Muscle of arm (tissue), 14 donors: ENCODE measurements at places on chromosomes 13 and 19. TPM values are rescaled to one million over a fixed set of nuclear protein-coding genes. Genes with fewer than 3 reads are reported as not detected.

The UGGT2 gene
- 22.9 TPM for polyA plus RNA-seq

The HSPB6 gene
- 714 TPM for polyA plus RNA-seq

The TSSK6 gene
- polyA plus RNA-seq = 0.61 TPM

The ZNF726 gene
- 2.4 TPM for polyA plus RNA-seq

The SLC5A5 gene
- not detected for polyA plus RNA-seq

The ZNF471 gene
- polyA plus RNA-seq = 21.2 TPM

The PGLYRP2 gene
- polyA plus RNA-seq = not detected

The COL5A3 gene
- 71.0 TPM for polyA plus RNA-seq

The SLC10A2 gene
- polyA plus RNA-seq = not detected

DNA sequence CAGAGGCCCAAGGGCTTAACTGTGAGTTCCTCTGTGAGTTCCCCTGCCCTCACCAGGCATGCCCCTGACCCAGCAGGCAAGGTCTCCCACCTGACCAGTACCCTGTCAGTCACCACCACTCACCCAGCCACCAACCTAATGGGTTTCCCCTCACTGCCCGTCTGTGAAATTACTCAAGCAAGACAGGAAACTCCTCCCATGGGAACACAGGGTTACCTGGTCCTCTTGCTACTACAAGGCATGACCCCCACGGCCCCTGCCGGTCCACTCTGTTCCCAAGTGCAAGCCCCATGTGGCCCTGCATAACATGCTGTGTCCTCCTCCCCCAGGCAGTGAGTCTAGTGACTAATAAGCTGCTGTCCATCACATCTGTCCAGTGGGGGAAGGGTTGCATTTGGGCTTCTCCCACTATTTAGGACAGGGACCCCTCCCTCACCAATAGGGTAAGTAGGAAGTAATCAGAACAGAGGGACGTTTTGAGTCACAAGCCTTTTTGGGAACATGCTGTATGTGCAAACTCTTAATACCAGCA lies 8.0 kb upstream of the DHRS12 start:
- DNase-seq = no peak

GRCh38 chr13:75505327-75505726 lies 23.4 kb upstream of the TBC1D4 start:
- peak; percentile 14 for DNase-seq

GRCh38 chr13:42959615-42960014 lies 32.4 kb downstream of the EPSTI1 start:
- no peak for DNase-seq

DNA sequence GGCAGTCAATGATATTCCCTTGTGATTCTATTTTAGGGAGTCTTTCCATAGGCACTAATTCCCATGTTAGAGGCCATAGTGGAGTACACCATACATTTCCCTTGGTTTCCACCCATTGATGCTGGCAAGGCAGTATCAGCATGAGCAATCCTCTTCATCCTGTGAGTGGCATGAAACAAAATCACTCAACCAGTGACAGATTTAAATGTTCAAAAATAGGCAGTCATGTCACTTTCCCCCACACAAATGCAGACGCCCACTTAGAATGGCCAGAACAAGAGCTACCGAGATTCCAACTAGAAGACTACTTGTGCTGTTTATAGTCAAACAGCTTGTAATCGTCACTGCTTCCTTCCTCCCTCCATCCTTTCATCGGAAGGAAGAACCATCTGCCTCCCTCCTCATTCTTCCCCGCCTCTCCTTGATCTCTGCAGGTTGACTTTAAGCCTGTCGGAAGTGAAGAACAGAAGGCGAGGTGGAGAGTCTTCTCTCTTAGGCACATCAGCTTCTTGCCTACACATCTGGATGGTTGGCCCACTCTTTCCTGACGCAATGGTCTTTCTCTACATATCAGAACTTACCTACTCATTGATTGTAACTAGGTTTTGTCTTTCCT lies 22.6 kb downstream of the RASL11A start:
- DNase-seq = no peak

DNA sequence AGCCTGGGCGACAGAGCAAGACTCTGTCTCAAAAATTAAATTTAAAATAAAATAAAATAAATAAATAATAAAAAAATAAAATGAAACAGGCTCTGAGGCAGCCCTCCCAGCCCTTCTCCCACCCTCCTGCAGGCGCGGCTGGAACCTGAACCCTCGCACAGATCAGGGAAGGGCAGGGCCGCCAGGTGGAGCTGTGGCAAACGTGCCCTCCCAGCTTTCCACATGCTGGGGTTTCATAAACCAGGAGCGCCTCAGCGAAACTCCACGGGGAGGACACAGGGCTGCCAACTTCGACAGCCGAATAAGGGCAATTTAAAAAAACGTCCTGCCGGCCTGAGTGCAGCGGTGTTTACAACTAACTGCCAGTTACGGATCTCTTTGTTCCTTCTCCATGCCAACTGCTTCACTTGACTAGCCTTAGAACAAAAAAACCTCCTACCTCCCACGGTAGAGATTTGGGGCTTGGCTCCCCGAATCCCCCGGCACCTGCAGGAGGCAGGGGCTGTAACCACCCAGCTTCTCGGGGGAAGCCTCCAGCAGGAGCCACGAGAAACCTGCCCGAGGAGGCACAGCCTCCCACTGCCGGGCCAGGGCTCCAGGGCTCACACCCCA lies 15.9 kb downstream of the ZNF787 start:
- no peak for DNase-seq

GRCh38 chr13:101398191-101398590 lies 18.1 kb downstream of the NALCN start:
- no peak for DNase-seq

GRCh38 chr19:39078436-39079200 lies 5.5 kb upstream of the ACP7 start:
- DNase-seq = no peak

GRCh38 chr19:39497996-39498797 lies 550 bp upstream of the DLL3 start:
- no peak for DNase-seq

DNA sequence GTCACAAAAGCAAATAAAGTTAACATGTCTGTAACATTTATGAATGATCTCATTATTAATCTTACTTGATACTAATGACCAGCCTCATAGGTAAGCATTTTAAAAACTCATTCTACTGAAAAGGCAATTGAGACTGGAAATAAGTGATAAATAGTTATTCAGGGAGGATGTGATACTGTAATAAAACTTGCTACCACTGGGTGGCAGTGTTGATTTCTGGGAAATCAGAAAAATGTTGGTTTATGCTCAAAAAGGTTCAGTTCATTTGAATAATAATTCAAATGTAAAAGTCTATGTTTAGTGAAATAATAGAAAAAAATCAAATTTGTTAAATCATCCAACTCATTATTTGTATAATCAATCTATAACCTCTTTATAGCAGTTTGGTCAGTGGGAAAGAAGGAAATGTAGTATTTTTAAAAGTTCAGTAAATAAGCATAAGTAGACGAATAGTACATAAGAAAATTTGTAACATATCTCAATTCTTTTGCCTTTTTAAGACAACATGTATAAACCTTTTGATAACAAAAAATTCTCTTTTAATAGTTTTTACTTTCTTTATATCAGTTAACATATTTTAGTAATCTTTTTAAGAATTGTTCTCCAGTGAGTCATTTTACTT lies 9.6 kb downstream of the ABHD13 start:
- DNase-seq = peak; percentile 45

- no peak for DNase-seq
These were observed 19.5 kb downstream of the CPT1C start for GRCh38 chr19:49710372-49710951.

GRCh38 chr19:1862068-1862423 lies 1.3 kb downstream of the KLF16 start:
- DNase-seq = no peak

GRCh38 chr13:73970421-73971055 lies 163.7 kb downstream of the KLF12 start:
- DNase-seq = no peak

GRCh38 chr19:38769635-38770211 lies 3.6 kb downstream of the LGALS7 start:
- peak; percentile 87 for DNase-seq

DNA sequence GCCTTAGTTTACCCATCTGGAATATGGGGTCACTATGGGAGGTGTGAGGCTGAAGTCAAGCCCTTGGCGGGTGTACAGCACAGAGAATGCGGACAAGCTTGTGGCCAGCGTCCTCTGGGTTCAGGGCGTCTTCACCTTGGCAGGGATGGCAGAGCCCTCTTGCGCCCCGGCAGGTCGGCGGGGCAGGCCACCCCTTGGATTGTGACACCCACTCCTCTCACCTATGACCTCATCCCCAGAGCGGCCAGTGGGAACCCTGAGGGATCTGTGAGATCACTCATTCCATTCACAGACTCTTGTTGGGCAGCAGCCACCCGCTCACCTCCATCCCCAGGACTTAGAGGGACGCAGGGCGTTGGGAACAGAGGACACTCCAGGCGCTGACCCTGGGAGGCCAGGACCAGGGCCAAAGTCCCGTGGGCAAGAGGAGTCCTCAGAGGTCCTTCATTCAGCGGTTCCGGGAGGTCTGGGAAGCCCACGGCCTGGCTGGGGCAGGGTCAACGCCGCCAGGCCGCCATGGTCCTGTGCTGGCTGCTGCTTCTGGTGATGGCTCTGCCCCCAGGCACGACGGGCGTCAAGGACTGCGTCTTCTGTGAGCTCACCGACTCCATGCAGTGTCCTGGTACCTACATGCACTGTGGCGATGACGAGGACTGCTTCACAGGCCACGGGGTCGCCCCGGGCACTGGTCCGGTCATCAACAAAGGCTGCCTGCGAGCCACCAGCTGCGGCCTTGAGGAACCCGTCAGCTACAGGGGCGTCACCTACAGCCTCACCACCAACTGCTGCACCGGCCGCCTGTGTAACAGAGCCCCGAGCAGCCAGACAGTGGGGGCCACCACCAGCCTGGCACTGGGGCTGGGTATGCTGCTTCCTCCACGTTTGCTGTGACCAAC lies at the start of gene SPACA4:
Gene SPACA4, plus strand, starts transcription at position 280 of the 896 bp plus-strand sequence. Its CDS starts 237 bp downstream, at position 517.
- no peak for DNase-seq

- DNase-seq = no peak
These were observed 562.5 kb downstream of the EFNB2 start for GRCh38 chr13:105972811-105973590.

- no peak for DNase-seq
These were observed 302.9 kb downstream of the ITGBL1 start for GRCh38 chr13:101755228-101755887.

DNA sequence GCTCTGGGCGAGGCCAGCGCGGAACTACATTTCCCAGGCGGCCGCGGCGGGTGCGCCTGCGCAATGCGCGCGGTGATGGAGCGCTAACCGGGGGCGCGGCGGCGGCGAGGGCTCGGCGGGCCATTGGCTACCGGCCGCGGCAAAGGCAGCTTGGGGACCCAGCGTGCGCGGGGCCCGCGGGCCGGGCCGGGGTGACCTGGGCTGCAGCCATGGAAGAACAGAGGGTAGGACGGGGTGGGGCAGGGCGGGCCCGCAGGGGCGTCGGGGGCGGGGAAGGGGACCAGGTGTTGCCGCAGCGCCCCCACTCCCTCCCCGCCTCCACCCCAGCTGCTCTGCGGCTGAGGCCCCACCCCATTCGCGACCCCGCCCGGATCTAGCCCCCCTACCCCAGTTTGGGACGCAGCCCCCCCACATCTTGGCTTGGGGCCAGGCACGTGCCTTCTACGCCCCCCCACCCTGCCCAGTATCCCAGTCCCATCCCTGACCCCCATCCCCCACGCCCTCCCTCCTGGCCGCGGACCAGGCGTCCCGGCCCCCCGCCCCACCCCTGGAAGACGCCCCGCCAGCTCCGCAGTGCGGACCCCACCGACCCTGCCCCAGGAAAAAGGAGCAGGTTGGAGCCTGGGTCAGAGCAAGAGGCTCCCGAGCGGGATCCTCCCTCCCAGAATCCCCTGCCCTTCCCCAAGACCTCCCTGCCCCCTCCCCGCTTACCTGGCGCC lies at the start of gene FSD1:
Gene FSD1, plus strand, starts transcription at position 61 of the 719 bp plus-strand sequence. Its CDS starts 149 bp downstream, at position 210.
- DNase-seq = no peak

DNA sequence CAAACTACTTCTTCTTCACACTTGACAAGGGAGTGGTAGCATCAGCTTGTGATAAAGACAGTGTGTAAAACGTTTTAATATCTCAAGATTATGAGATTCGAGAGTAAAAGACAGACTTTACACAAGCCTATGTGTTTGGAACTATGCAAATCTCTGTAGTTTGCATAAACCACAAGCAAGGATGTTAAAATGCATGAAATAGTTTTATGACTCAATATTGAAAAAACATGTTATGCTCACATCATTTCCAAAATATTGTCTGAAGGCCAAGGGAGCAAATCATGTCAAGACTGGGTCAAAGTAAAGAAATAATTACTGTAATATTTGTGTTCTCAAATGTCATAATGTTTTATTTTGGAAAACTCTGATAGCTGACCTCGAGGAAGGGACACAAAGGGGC lies 316.8 kb upstream of the KLF12 start:
- no peak for DNase-seq

- no peak for DNase-seq
These were observed 91.7 kb downstream of the HSPH1 start for GRCh38 chr13:31069808-31070534.

- DNase-seq = no peak
These were observed 1684.2 kb upstream of the SLC10A2 start for GRCh38 chr13:104750377-104750776.

DNA sequence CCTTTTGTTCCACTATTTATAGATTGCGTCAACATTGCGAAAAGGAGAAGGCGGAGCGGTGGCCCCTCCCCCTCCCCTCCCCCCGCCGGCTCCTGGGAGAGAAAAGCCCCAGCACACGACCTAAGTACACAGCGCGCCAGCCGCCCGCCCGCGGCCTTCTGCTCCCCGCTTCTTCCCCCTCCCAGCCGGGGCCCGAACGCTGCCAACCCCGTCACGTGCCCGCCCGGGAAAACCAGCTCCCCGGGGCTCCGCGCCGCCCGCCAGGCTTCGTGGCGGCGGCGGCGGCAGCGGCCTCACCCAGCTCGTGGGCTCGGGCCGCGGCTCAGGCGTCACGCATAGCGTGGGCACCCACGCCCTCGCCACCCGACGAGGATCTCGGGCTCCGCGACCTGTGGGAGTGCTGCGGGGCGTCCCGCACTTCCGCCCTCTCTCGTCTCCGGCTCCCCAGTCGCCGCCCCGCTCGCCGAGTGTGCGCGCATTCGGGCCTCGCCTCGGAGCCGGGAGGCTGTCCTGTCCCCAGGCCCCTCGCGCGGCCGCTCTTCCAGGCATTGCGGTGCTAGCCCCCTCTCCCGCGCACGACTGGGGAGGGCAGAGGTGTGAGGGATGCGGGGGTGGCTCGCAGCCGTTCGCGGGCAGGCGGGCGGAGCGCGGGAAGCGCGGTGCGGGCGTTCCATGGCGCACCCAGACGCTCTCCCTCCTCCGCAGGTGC lies 110.5 kb downstream of the KCNRG start:
- DNase-seq = peak; percentile 86

- DNase-seq = no peak
These were observed 12.2 kb upstream of the CDC16 start for GRCh38 chr13:114222461-114222968.

- DNase-seq = no peak
These were observed 224.2 kb upstream of the MAB21L1 start for GRCh38 chr13:35700671-35701070.

GRCh38 chr13:29892151-29892550 lies 41.7 kb upstream of the UBL3 start:
- no peak for DNase-seq
